ENCODE measurements at places on chromosomes 6 and 20. TPM values are rescaled to one million over a fixed set of nuclear protein-coding genes. Genes with fewer than 3 reads are reported as not detected.

Gene GUCA1A
- polyA plus RNA-seq: not detected

Gene PDE7B
- 6.3 TPM for polyA plus RNA-seq

Gene MROH8
- polyA plus RNA-seq: 1.3 TPM

Gene VWA7
- polyA plus RNA-seq: 1.1 TPM

Gene BACH2
- polyA plus RNA-seq: 0.01 TPM

Gene RIPOR3
- 0.06 TPM for polyA plus RNA-seq

Gene ASIP
- polyA plus RNA-seq: not detected

Gene TRAPPC3L
- polyA plus RNA-seq: not detected

Gene LCA5
- 1.2 TPM for polyA plus RNA-seq

Gene SIRPD
- not detected for polyA plus RNA-seq

Gene PHACTR1
- not detected for polyA plus RNA-seq

Gene IRAK1BP1
- polyA plus RNA-seq: 0.97 TPM

Gene KCNQ2
- polyA plus RNA-seq: 0.15 TPM

Gene EMILIN3
- polyA plus RNA-seq: 0.66 TPM
